ENCODE measurements at places on chromosomes 2 and 18.
A peak's percentile ranks its signal among the peaks of the same experiment; 100 is the strongest.

DNA sequence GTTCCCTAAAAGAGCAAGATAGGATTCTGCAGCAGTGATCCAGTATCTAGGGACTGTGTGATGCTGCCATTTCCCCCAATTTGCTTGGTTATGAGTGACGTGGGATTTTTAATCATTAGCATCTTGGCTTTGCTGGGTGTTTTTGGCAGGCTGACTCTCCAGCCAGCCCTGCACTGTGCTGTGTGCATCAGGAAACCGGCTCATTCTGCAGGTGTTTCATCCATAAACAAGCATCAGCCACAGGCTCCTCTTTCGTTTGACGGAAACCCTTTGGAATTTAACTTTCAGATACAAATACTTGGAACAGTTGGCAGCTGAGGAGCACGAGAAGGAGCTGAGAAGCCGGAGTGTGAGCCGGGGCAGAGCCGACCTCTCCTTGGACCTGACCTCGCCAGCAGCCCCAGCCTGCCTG lies 135.9 kb downstream of the TPGS2 start:
- no peak for DNase-seq

- DNase-seq: no peak
Measured at GRCh38 chr2:98726735-98727368, 4.1 kb downstream of the MGAT4A start.

DNA sequence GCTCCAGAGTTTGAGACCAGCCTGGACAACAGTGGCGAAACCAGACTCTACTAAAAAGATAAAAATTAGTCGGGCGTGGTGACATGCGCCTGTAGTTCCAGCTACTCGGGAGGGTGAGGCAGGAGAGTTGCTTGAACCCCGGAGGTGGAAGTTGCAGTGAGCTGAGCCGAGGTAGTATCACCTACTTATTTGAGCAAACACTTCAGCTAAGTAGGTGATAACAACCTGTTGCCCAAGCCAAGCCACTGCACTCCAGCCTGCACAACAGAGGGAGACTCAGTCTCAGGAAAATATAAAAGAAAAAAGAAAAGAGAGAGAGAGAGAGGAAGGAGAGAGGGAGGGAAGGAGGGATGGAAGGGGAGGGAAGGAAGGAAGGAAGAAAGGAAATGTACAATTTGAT lies 21.3 kb downstream of the FER1L5 start:
- DNase-seq: no peak

GRCh38 chr2:26924731-26925099 lies 45.7 kb upstream of the MAPRE3 start:
- no peak for DNase-seq

GRCh38 chr2:65331336-65332025 lies 100.9 kb downstream of the SPRED2 start:
- DNase-seq: no peak

DNA sequence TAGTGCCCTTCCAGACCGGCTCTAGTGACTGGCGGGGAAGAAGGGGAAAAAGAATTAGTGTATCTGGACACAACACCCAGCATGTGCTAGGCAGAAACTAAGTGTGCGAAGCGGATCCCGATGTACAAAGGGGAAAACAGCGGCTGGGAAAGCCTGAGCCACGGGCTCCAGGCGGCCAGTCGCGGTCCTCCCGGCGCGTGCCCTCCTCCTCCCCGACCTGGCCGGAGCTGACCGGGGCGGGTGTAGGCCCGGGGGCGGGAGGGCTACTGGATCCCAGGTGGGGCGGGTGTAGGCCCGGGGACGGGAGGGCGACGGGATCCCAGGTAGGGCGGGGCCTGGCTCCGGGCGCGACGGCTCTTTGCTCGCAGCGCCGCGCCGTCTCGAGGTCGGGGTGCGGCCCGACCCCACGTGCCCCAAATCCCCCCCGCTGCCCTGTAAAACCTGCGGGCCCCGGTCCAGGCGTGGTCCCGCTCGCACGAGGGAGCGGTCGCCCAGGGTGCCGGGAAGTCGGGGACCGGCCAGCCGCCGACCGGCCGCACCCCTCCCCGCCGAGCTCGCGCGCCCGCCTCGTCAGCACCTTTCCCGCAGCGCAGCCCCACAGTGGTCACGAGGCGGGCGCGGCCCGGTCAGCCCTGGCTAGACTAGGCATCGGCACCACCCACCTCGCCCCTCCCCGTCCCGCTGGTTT lies 48.8 kb downstream of the C2orf42 start:
- DNase-seq: no peak

GRCh38 chr18:79246309-79247108 lies 149.2 kb upstream of the NFATC1 start:
- DNase-seq: peak; percentile 76
